ENCODE measurements at places on chromosomes 12 and 14.
A peak's percentile ranks its signal among the peaks of the same experiment; 100 is the strongest.

DNA sequence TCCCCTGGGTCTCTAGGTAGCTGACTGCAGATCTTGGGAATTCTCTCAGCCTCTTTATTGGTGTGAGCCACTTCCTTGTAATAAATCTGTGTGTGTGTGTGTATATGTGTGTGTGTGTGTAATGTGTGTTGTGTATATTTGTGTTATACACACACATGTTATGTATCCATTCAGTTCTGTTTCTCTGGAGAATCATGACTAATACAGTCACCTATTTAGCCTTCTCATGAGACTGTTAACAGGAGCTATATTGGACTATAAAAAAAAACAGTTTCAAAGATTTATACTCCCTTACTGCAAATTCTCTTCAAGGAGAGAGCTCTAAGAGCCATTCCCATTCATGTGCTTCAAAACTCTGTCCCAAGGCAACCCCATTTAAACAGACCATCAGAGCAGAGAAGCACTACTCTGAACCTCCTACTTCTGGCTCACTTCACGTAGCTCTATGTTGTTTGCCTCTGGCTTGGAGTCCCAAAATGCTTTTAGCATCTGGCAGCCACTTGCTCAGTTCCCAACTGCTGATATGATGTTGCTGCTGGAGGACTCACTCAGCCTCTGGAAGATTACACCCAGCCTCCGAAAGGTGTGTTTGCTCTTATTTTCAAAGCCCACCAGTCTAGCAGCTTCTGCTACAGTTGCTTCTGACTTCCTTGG lies 48.7 kb upstream of the KITLG start:
- DNase-seq, result no peak

DNA sequence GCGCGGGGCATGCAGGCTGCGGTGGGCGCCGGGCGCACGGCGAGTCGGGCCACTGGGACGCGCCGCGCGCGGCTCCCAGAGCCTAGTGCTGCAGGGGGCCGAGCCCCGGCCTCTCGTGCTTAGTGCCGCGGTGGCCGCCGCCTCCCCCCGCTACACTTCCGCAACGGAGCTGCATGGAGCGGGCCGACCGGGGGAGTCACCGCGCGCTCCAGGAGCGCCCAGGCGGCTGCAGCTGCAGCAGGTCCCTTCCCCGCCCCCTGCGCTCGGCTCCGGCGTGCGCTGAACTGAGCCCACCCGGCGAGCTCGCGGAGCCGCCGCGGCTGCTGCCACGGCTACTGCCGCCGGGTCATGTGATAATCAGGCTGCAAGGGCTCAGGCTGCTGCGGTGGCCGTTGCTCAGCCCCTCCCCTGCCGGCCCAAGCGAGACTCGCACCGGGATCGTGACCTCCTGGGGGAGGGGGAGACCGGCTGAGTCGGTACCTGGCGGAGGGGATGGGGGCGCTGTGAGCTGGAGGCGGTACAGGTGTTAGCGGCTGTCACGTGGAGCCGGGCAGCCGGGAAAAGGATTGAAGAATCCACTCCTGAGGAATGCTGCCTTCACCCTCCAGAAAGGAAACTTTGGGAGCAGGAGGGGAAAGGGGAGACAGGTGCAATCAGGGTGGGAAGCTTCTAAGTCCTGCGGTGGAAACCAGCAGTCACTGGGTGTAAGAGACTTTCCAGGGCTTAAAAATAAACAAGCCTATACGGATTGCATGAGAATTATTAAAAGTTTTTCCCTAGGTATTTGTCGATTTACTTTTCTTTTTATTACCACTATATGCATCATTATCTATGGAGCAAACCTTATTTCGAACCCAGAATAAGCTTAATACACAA lies at the start of gene PPM1H:
Gene PPM1H (minus strand): TSS at position 352 of the 876 bp plus-strand sequence. CDS start 414 bp downstream, outside the sequence.
- DNase-seq, result peak; percentile 3

- DNase-seq, result no peak
These were observed 4.8 kb upstream of the ZCCHC8 start for GRCh38 chr12:122505419-122506051.

DNA sequence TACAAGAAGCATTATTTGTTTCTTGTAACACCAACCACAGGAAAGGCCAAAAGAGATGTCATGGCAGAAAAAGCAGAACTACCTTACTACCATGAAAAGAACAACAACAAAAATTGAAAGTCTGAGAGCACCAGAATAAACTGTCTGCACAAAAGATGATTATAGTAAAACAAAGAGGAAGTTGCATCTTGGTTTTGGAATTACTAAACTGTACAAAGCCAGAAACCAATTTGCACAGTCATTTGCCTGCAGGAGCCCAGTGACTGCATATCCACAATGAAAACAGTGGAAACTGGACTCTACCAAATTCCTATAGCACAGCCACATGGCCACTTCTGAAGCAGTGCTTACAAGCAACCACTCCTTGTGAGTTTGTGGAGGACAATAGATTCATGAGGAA lies 276.2 kb downstream of the SSPN start:
- DNase-seq, result no peak

DNA sequence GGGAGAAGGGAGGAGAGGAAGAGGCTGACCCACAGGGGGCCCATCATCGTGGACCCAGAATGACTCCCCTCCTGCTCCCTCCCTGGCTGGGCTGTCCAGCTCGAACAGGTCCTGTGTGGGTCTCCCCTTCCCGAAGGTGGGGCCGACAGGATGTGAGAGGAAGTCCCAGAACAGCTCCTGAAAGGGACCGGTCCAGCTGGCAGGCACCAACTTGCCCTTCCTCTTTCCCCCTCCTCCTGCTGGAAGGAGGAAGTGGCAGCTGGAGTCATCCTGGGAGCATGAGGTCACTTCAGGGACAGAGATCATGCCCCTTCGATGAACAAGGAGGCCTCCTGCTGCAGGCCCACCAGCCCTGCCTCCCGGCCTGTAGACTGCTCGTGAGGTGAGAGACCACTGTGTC lies 35.0 kb upstream of the BEGAIN start:
- no peak for DNase-seq

DNA sequence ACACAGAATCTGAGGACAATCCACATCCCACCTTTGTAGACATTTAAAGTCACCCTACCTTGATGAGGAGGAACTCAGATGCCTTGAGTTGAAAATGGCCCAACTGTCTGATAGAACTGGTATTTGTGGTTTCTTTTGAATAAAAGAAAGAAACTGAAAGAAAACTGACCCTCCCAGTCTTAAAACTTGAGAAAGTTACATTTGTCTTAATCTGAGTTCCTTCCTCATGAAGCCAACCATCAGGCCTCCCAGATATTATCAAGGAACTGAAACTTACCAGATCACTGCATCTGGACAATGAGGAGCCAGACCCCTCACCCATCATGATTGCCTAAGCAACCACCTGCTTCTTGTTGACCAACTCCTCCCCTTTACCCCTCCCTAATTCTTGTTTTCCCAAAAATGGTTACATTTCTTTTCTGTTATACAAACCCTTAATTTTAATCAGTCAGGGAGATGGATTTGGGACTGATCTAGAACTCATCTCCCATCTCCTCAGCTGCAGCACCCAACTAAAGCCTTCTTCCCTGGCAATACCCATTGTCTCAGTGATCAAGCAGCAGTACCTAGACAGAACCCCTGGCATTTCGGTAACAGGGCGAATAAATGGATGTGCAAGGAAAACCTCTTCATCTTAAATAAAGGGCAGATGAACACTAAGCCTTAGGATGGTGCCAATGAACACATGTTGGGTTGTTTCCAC lies 72.0 kb upstream of the RESF1 start:
- DNase-seq, result no peak

GRCh38 chr12:15580431-15580830 lies 208.8 kb downstream of the EPS8 start:
- peak; percentile 38 for DNase-seq

GRCh38 chr14:85438001-85438400 lies 91.9 kb upstream of the FLRT2 start:
- no peak for DNase-seq

DNA sequence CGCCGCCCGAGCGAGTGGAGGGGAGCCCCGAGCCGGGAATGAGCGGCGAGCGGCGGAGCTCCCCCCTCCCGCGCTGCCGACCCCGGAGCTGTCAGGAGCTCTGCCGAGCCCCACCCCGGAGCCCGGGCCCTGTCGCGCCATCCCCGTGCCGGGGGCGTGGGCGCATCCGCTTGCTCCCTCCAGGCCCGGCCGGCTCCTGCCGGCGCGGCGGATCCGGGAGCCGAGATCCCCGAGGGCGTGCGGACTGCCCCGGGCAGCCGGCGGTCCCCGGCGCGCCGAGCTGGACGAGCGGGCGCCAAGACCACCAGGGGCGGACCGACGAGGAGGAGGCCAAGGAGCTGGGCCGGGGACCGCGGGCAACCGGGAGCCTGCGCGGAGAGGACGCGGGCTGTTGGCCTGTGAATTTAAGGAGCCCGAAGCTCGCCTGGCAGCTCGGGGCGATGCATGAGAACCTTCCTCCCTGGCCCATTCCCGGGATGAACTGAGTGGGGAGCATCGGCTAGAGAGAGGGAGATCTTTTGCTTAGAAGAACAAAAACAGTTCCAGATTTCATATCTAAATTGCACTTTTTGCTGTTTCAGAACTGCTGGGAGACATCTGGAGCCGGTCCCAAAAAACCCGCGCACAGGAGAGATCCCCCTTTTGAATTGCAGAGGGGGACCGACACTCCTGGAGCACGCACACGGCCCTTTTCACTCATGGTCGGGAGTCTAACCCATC lies 2.0 kb downstream of the PTHLH start:
- DNase-seq, result peak; percentile 7

DNA sequence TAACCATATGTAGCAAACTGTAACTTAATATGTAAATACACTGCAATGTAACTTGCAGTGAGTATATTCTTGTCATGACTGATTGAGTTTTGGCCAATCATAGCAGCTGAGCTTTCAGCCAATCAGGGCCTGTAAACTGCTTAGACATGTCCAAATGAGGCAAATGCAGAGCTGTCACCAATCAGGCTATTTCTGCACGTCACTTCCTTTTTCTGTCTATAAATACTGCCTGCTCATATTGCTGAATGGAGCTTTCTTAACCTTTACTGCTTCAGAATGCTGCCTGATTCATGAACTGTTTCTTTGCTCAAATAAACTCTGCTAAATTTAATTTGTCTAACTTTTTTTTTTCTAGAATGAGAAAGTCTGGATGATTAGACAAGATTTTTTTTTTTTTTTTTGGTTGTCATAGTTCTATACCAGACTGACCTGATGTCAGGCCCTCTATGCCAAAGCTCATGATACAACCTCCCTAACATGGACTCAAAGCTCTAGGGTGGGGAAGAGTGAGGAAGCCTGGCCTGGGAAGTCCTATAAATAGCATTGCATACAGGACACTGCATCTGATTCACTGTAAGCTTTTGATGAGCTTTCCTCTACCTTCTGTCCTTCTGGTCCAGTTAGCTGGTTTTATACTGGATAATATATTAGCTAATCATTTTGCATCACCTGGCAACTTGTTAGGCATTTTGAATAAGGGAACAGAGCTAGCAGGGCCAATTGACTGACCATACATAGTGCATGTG lies 12.0 kb downstream of the MGP start:
- no peak for DNase-seq

DNA sequence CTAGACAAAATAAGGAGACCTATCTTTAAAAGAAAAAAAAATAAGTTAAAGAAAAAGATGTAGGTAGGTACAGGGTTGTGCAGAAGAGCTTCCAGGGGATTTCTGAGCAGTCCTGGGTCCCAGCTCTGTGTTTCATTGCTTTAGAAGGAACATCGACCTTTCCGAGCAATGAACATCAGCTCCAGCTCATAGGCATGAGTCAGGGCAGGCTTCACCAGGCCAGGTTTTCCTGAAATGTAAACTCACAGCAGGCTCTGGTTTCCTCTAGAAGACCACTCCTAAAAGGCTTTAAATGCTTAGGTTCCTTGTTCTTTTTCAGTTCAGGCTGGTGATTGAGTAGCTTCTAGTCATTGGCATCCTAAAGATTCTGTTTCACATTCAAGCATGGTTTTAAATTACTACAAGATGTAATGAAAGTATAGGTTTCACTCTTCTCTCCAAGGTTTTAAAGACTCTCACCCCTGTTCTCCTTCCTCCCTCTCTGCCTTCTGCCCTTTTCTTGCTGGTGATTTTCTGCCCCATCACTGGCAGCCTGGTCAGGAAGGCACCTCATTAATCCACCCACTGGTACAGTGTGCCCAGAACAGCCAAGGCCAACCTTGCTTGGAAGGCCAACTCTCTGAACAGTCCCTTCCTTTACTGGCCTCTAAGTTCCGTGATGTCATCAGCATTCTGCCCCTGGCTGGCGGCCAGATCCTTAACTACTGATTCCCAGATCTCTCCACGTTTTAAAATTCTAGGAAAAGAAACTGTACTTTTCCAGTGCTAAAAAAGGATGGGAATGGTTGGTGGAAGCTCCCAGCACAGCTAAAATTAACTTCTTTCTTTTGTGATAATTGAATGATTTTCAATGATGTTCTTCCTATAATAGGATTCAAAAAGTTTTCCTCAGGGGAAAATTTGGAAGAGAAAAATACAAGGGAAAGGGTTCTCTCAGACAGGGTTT lies 109.4 kb upstream of the HIF1A start:
- no peak for DNase-seq

Measured in CD4-positive, alpha-beta memory T cell (primary cell).